ENCODE measurements at places on chromosomes 12 and 14. TPM values are rescaled to one million over a fixed set of nuclear protein-coding genes. Genes with fewer than 3 reads are reported as not detected.

GALC gene
- total RNA-seq: 17.9 TPM

ASB2 gene
- total RNA-seq: not detected

NIN gene
- 17.6 TPM for total RNA-seq

ANO2 gene
- not detected for total RNA-seq

MOK gene
- 20.8 TPM for total RNA-seq

ZDHHC22 gene
- not detected for total RNA-seq

THAP2 gene
- total RNA-seq: 1.5 TPM

FSCB gene
- not detected for total RNA-seq

RFLNA gene
- total RNA-seq: 26.7 TPM

ANHX gene
- not detected for total RNA-seq

MSI1 gene
- total RNA-seq: not detected

CIROP gene
- not detected for total RNA-seq

DEPDC4 gene
- total RNA-seq: 0.62 TPM

CMA1 gene
- not detected for total RNA-seq

KRT81 gene
- total RNA-seq: 0.19 TPM

ADAM21 gene
- 0.55 TPM for total RNA-seq

Measured in hair follicular keratinocyte (primary cell).